CD4-positive, alpha-beta T cell (primary cell): ENCODE measurements at places on chromosomes 7 and 10. TPM values are rescaled to one million over a fixed set of nuclear protein-coding genes. Genes with fewer than 3 reads are reported as not detected.

DNA sequence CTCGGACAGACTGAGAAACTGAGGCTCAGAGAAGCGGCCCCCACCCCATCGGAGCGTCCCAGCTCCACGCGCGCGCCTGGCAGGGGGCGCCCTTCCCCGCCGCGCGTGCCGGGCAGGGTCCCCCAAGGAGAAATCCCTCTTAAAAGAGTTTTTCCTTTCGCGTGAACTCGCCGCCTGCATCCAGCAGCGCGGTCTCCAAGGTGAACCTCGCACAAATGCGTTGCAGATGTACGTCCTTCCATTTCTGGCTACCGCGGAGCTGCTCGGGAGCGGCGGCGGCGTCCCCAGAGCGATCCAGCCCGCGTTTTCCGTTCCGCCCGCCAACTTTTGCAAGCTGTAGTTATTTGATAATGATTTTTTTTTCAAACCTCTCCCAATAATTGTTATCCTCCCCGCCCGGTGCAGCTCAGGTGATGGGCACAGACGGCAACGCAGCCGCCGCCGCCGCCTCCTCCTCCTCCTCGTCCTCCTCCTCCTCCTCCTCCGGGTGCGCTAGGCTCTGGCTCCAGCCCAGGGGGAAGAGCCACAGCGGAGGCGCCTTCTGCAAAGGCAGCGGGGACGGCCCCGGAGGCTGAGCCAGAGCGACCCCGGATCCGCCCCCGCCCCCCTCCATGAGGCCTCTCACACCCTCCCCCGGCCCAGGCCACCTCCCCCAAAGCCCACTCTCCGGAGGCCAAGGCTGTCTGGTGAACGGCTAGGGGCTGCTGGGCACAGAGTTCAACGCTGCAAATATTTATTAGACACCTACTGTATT is 74.0 kb upstream of the CUX1 start:
- DNase-seq, result peak; percentile 52
- peaks cover 30% of the 10 kb centered on the region for H3K4me1 ChIP-seq
- H3K36me3 ChIP-seq, result no peaks in the 10 kb centered on the region
- H3K4me3 ChIP-seq, result peak overlapping the region; percentile 57

DNA sequence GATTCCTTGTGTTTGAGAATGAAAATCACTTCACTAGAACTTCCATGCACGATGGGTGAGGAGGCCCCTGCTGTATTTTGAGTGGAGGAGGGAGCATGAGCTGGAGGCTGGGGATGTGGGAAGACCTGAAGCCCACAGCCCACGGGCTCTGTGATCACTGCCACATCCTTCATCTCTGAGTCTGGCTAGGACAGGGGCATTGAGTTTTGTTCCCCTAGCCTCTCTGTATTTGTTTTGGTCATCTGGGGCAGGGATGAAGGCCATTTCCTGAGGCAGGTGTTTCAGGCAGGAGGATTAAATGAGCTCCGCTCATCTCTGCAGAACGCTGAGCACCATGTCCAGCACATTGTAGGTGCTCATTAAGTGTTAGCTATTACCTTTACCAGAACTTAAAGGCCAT is 293.6 kb downstream of the GLRX3 start:
- no peak overlapping the region for H3K27ac ChIP-seq
- H3K27me3 ChIP-seq, result no peaks in the 10 kb centered on the region
- no peaks in the 10 kb centered on the region for H3K4me1 ChIP-seq
- H3K4me3 ChIP-seq, result no peak overlapping the region

GRCh38 chr7:43791-44540 is 148.4 kb upstream of the FAM20C start:
- H3K4me3 ChIP-seq, result no peak overlapping the region
- H3K36me3 ChIP-seq, result no peaks in the 10 kb centered on the region
- no peak overlapping the region for H3K27ac ChIP-seq
- H3K27me3 ChIP-seq, result peaks cover 14% of the 10 kb centered on the region

DNA sequence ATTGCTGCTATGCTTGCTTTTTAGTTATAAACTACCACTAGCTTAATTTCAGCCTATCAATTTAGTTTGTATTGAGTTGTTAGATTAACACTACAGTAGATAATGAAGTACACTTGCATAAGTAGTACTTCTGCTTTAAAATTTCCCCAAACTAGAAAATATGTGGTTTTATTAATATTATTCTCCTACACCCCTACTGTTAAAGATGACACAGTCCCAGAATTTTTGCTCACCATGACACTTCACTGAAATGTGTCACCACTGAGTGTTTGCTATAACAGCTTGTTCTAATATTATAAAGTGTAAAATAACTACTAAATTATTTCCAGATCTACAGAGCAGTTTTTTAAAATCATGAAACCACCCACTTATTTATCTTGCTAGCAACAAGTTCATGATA is 31.6 kb downstream of the RHEB start:
- H3K4me3 ChIP-seq, result no peak overlapping the region
- no peak overlapping the region for H3K27ac ChIP-seq
- H3K27me3 ChIP-seq, result no peaks in the 10 kb centered on the region
- H3K4me1 ChIP-seq, result no peaks in the 10 kb centered on the region

GRCh38 chr7:139572071-139572470 is 48.6 kb downstream of the CLEC2L start:
- DNase-seq, result no peak
- H3K27ac ChIP-seq, result no peak overlapping the region
- H3K4me1 ChIP-seq, result no peaks in the 10 kb centered on the region
- peaks cover 42% of the 10 kb centered on the region for H3K36me3 ChIP-seq
- H3K4me3 ChIP-seq, result no peak overlapping the region

DNA sequence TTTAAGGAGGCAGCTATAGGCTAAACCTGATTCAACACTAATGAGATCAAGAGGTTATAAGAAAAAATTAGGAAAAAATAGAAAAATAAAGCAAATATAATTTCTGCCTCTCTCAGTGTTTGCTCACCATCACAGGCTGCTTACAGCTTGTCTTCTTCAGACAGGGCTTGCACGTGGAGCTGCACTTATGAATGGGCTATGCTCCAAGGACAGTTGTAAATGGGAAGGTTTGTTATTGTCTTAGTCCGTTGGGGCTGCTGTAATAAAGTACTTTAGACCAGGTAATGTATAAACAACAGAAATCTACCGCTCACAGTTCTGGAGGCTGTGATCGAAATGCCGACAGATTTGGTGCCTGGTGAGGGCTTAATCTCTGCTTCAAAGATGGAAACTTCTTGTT is 219.8 kb downstream of the NEBL start:
- H3K27ac ChIP-seq, result no peak overlapping the region
- DNase-seq, result no peak
- H3K27me3 ChIP-seq, result peaks cover 2% of the 10 kb centered on the region
- H3K36me3 ChIP-seq, result no peaks in the 10 kb centered on the region

- no peaks in the 10 kb centered on the region for H3K36me3 ChIP-seq
- H3K27me3 ChIP-seq, result no peaks in the 10 kb centered on the region
- H3K27ac ChIP-seq, result no peak overlapping the region
- no peak overlapping the region for H3K4me3 ChIP-seq
- H3K4me1 ChIP-seq, result no peaks in the 10 kb centered on the region
Observed at GRCh38 chr7:87507446-87507845, 32.0 kb upstream of the ABCB4 start.

- no peaks in the 10 kb centered on the region for H3K36me3 ChIP-seq
- peaks cover 9% of the 10 kb centered on the region for H3K4me1 ChIP-seq
- DNase-seq, result no peak
- H3K27ac ChIP-seq, result no peak overlapping the region
- no peak overlapping the region for H3K4me3 ChIP-seq
Observed at GRCh38 chr10:4851846-4852245, 25.8 kb downstream of the AKR1E2 start.

DNA sequence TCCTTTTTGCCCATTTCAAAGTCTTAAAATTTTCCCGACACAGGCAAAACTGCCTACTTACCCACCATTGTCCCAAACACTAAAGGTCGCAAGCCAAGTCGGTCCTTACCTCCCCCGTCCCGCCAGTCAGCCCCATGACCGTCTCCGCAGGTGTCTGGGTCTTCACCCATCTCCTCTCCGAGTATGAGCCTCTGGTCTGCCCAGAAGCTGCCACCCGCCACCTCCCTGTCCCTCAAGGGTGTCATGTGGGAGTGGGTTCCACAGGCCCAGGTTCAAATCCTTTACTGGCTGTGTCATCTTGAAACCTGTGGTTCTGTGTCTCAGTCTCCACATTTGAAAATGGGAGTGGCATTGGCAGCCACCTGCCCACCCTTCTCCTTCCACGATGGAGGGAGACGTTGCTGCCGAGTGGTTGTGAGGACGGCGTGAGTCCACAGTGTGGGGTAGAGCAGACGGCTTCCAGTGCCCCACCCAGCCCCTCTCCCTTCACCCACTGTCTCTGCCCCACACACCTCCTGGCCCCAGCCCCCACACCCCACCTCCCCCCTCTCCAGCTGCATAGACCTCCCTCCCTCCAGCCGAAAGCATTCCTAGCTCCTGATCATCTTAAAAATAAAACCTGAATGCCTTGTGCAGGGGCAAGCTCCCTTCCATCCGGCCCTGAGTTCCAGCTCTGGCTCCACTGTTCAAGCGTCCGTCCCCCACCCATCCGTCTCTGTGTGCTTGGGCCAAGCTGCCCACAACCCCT is 35.3 kb downstream of the FOXL3 start:
- peaks cover 10% of the 10 kb centered on the region for H3K4me1 ChIP-seq
- no peak overlapping the region for H3K27ac ChIP-seq
- H3K27me3 ChIP-seq, result no peaks in the 10 kb centered on the region
- H3K4me3 ChIP-seq, result no peak overlapping the region

DNA sequence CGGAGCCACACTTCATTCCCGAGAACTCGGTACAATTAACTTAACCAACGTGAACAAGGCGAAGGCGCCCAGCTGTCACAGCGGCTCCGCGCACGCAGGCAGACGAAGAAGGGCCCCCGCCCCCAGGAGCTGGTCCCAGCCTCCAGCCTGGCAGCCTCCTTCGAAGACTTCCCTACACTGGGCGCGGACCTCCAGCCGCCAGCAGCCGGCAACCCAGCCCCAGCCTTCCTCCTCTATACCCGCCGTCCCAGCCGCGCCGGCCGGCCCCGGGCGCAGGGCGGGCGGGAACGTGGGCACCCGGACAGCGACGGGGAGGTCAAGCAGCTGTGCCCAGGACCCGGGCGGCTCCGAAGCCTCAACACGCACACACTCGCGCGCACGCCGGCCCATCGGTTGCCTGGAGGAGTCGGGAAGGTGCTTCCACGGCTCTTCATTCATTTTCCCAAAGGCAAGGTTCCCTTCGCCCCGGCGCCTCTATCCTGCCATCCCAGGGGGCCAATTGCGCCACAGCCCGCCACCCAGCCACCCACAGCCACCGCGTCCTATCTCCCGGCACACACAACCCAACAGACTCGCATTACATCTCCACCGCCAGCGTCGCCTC is 1.6 kb downstream of the CHST15 start:
- no peaks in the 10 kb centered on the region for H3K36me3 ChIP-seq
- H3K27ac ChIP-seq, result no peak overlapping the region
- H3K4me3 ChIP-seq, result peak overlapping the region; percentile 50
- H3K4me1 ChIP-seq, result peaks cover 5% of the 10 kb centered on the region
- DNase-seq, result peak; percentile 28

- H3K4me1 ChIP-seq, result no peaks in the 10 kb centered on the region
- H3K27ac ChIP-seq, result no peak overlapping the region
- H3K27me3 ChIP-seq, result no peaks in the 10 kb centered on the region
- no peaks in the 10 kb centered on the region for H3K36me3 ChIP-seq
Observed at GRCh38 chr10:123787566-123787965, 104.0 kb downstream of the CPXM2 start.

- H3K4me3 ChIP-seq, result no peak overlapping the region
- no peak for DNase-seq
- no peaks in the 10 kb centered on the region for H3K36me3 ChIP-seq
- no peaks in the 10 kb centered on the region for H3K4me1 ChIP-seq
- no peaks in the 10 kb centered on the region for H3K27me3 ChIP-seq
- no peak overlapping the region for H3K27ac ChIP-seq
Observed at GRCh38 chr10:56881218-56881617, 520.2 kb upstream of the ZWINT start.

DNA sequence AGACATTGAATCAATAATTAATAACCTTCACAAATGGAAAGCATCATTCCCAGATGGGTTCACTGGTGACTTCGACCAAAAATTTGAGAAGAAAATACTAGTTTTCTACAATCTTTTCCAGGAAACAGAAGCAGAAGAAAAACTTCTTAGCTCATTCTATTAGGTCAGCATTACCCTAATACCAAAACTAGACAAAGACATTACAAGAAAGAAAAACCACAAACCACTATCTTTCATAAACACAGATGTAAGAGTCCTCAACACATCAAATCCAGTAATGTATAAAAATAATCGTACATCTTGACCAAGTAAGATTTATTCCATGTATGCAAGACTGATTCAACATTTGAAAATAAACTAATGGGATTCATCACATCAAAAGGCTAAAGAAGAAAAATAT is 64.0 kb upstream of the CDK1 start:
- peaks cover 14% of the 10 kb centered on the region for H3K4me1 ChIP-seq
- H3K36me3 ChIP-seq, result no peaks in the 10 kb centered on the region
- no peaks in the 10 kb centered on the region for H3K27me3 ChIP-seq

DNA sequence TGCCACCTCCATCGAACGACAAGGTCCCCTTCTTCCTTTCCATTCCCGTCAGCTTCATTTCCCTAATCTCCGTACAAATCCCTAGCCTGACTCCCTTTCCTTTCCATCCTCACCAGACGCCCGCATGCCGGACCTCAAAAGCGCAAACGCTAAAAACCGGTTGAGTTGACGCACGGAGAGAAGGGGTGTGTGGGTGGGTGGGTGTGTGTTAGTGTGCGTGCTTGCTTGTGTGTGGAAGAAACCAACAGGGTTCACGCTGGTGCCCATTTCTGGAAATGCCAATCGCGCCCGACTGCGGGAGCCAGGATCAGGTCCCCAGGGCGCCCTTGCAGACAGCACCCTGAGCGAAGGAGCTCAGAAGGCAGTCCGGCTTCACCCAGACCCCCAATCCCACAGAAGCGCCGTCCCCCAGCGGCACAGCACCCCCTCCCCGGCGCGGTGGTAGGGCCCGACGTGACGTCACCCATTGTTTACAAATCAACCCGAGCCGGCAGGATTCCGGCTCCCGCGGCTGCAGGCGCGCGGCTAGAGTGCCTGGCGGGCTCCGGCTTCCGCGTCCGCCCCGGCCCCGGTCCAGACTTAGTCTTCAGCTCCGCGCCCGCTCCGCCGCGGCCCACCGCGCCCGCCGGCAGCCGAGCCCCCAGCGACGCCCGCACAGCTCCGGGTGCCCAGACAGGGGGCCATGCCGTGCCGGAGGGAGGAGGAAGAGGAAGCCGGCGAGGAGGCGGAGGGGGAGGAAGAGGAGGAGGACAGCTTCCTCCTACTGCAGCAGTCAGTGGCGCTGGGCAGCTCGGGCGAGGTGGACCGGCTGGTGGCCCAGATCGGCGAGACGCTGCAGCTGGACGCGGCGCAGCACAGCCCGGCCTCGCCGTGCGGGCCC is at the start of gene FRAT1:
Gene FRAT1 (plus strand): TSS at position 500 of the 880 bp plus-strand sequence. CDS start 183 bp downstream, at position 683.
- H3K27ac ChIP-seq, result peak within 1 kb of the TSS; percentile 99
- H3K4me3 ChIP-seq, result peak within 1 kb of the TSS; percentile 80
- H3K4me1 ChIP-seq, result peaks cover 36% of the 10 kb centered on the region

RSPH10B gene
- not detected for total RNA-seq

TMEM270 gene
- total RNA-seq, result not detected

SPOCK2 gene
- 998 TPM for total RNA-seq

LHPP gene
- 15.3 TPM for total RNA-seq

TRIM50 gene
- not detected for total RNA-seq

FGFBP3 gene
- total RNA-seq, result 1.5 TPM

OPN1SW gene
- not detected for total RNA-seq

GHRHR gene
- total RNA-seq, result not detected

WNT8B gene
- total RNA-seq, result not detected

ING3 gene
- total RNA-seq, result 37.9 TPM

MKLN1 gene
- 53.7 TPM for total RNA-seq
